Posterior cingulate gyrus (tissue), 11 donors: ENCODE measurements at places on chromosomes 13 and 19.

DNA sequence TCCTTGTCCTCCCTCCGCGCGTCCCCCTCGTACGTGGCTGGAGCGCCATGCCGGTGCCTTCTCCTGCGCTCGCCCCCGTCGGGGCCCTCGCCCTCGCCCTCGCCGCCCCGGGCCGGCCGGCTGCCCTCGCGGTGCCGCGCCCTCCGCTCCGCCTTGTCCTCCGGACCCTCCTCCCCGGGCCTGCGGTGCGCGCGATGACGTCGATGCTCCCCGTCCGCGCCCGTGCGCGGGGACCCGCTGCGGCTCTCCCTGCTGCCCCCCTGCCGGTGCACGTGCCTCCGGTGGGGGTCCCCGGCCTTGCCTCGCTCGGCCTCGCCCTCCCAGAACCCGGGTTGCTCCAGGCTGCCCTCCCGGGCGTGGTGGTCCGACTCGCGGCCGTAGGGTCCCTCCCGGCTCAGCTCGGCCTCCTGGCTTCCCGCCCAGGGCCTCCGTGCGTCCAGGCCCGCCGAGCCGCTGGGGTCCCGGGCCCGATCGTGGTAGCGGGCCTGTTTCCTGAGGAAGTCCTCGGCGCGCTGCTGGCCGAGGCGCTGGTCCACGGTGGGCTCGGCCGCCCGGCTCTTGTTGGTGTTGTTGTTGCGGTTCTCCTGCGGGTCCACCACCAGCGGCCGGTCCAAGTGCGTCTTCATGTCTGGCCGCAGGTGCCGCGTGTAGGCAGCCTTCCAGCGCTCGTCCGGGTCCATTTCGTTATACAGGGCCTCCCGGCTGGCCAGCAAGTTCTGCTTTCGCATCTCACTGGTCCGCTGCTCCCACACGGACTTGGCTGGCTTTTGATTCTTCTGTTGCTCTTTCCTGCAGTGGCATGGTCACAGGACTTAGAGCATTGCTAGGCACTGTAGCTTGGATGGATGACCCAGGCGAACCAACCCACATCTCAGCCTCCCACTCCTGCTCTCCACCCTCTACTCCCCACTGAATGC lies 148.6 kb downstream of the IER2 start:
- peak; percentile 15 for DNase-seq

GRCh38 chr19:913080-913748 lies at the start of gene R3HDM4:
R3HDM4 (minus strand) TSS chr19:913219; CDS start chr19:913157, 62 bp downstream.
- DNase-seq = peak; percentile 81

DNA sequence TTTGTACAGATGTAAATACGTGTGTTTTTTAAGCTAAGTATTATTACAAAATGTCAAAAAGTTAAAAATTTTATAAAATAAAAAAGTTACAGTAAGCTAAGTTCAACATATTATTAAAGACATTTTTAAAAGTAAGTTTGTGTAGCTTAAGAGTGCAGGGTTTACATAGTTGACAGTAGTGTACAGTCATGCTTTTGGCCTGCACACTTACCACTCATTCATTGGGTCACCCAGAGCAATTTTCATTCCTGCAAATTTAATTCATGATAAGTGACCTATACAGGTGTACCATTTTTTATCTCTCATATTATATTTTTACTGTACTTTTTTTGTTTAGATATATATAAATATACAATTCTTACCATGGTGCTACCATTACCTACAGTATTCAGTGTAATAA lies 769.9 kb upstream of the SLITRK6 start:
- no peak for DNase-seq

DNA sequence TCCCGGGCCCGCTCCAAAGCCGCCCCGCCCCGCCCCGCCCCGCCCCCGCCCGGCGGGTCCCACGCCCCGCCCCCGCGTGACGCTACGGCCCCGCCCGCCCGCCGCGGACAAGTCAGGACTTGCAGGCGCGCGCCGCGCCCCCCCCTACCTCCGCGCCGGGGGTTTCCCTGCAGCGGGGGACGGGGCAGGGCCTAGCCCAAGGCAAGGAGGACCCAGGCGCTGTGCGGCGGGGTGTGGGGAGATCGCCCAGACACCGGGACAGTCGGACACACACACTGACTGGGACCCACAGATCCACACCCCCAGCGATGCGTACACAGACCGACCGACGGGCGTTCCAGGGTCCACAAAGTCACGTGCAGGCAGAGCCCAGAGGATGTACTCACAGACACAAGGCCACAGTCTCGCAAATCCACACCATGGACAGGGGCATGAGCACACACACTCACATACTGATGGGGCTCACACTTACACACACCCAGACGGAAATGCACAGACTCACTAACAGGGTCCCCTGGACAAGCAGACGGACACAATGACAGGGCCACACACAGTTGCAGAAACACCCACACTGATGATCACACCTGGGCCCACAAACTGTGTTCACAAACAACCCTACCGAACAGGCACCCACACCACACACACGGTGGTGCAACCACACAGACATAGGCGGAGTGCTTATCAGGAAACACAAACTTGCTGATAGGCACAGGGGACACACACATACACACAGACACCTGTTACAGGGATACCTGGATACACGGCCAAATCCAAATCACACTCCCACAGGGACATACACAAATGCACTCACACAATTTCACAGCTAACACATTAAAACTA lies 436 bp upstream of the BBC3 start:
- DNase-seq = peak; percentile 96

DNA sequence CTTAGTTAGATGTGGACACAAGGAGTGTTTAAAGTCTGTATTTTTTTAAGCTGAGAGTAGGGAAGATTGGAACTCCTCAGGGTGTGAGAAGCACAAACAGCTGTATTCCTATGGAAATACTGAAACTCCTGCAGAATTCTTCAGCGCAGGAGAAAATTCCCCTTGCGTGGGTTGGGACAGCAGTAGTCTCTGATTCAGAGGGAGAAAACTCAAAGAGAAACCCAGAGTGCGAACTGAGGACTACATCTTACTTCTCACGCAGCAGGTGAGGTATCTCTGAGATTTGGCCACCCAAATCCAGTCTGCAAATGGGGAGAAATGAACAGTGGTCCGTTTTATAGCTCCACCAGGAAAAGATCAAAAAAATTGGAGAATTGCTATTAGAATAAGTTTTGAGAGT lies 60.9 kb downstream of the FRY start:
- DNase-seq = no peak

DNA sequence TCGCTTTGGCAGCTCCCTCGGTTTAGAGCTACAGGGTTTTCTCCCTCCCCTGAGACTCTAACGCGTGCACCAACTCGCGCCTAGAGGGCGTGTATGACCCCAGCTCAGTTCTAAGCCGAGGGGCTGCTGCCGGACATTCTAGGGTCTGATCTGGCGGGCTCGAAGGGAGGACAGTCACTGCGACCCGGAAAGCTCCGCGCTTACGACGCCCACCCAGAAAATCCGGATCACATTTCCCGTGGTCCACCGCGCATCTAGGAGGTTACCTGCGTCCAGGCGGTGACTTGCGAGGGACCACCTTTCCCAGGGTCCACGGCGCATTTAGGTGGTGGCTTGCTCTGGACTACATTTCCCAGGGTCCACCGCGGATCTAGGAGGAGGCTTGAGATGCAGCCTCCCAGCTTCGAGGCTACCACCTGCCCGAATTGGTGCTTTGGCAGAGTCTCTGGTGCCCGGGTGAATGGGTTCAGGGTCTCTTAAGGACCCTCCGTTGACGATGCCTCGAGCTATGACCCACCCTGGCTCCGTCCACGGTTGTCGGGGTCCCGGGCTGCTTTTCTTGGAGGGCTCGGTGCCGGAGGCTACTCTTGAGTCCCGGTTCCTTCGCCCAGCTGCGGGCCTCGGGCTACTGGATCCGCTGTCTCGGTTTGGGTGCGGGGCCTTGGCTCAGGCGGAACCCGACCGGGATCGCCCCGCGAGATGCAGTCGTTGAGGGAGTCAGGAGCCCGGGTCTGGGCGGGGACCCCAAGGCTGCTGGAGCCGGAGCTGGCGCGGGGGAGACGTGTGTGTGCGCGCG lies 30.5 kb downstream of the ZNF146 start:
- peak; percentile 20 for DNase-seq
